Activated CD8-positive, alpha-beta memory T cell treated with anti-CD3 and anti-CD28 coated beads, Interleukin-2, amount 10 ng/mL, durations not matched to agents 7 days and 5 days (primary cell): ENCODE measurements at places on chromosomes 4 and X.

- H3K4me1 ChIP-seq, result no peaks in the 10 kb centered on the region
- H3K36me3 ChIP-seq, result no peaks in the 10 kb centered on the region
- H3K27me3 ChIP-seq, result no peaks in the 10 kb centered on the region
- H3K4me3 ChIP-seq, result no peak overlapping the region
- no peak for DNase-seq
Observed at GRCh38 chr4:18664171-18664570, 642.6 kb upstream of the LCORL start.

DNA sequence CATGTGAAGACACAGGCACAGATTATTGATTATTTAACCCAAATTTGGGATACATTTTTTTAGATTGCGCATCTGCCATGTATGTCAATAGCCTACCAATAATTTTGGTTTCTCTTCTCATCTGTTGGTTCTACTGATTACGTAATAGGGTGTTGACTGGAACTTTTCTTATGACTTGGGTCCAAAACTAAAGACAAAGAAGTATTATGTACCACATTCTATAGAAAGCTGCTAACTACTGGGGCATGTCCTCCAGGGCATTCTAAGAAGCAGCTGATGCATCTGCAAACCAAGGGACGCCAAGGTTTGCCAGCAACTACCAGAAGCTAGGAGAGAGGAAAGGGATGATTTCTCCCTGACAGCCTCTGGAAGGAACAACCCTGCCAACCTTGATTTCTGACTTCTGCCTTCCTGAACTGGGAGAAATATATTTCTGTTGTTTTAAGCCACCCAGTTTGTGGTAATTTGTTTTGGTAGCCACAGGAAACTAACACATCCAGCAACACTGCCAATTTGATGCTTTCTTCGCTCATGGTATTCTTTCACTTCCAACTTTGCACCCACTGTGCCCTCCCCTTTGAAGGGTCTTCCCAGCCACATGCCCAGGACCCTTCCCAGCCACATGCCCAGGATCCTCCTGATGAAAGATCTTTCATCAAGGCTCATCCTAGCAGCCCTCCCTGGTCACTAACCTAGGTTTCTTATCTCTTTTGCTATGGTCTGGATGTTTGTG is 15.9 kb upstream of the TLR1 start:
- peaks cover 11% of the 10 kb centered on the region for H3K36me3 ChIP-seq
- H3K27me3 ChIP-seq, result peaks cover 4% of the 10 kb centered on the region
- H3K4me3 ChIP-seq, result no peak overlapping the region
- H3K4me1 ChIP-seq, result peaks cover 12% of the 10 kb centered on the region

DNA sequence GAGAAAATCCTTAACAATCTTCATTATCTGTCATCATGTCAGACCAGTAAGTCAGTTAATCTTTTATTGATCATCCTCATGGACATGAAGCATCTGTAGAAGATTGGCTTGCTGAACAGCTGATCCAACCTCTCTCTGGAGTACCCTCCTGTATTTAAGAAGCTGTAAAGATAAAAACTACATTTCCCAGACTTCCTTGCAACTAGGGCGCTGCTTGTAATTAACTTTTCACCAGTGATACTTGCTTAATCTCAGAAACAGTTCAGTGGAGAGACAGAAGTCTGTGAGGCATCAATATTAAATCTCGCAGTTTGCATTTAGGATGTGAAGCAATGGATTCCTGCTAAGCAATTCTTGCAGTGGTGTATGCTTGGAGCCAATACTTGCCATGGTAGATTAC is 36.0 kb upstream of the SMARCA5 start:
- no peaks in the 10 kb centered on the region for H3K36me3 ChIP-seq
- H3K4me1 ChIP-seq, result no peaks in the 10 kb centered on the region
- H3K4me3 ChIP-seq, result no peak overlapping the region
- no peak for DNase-seq
- peaks cover 12% of the 10 kb centered on the region for H3K27me3 ChIP-seq

- no peaks in the 10 kb centered on the region for H3K36me3 ChIP-seq
- peaks cover 11% of the 10 kb centered on the region for H3K4me1 ChIP-seq
- DNase-seq, result no peak
- H3K4me3 ChIP-seq, result no peak overlapping the region
Observed at GRCh38 chr4:112504807-112505206, 11.2 kb downstream of the NEUROG2 start.

- H3K4me1 ChIP-seq, result no peaks in the 10 kb centered on the region
- H3K4me3 ChIP-seq, result no peak overlapping the region
- H3K27me3 ChIP-seq, result no peaks in the 10 kb centered on the region
- no peak overlapping the region for H3K27ac ChIP-seq
- DNase-seq, result no peak
Observed at GRCh38 chr4:114271031-114271430, 291.6 kb upstream of the ARSJ start.

GRCh38 chr4:140675599-140676231 is 80.5 kb downstream of the TBC1D9 start:
- no peak overlapping the region for H3K27ac ChIP-seq
- H3K36me3 ChIP-seq, result no peaks in the 10 kb centered on the region
- peaks cover 6% of the 10 kb centered on the region for H3K4me1 ChIP-seq
